ENCODE measurements at places on chromosomes 7 and 10.

- no peak for DNase-seq
These were observed 48.8 kb upstream of the FOXP2 start for GRCh38 chr7:114365791-114366190.

GRCh38 chr10:117541909-117542705 is 439 bp upstream of the EMX2 start:
- peak; percentile 70 for DNase-seq

DNA sequence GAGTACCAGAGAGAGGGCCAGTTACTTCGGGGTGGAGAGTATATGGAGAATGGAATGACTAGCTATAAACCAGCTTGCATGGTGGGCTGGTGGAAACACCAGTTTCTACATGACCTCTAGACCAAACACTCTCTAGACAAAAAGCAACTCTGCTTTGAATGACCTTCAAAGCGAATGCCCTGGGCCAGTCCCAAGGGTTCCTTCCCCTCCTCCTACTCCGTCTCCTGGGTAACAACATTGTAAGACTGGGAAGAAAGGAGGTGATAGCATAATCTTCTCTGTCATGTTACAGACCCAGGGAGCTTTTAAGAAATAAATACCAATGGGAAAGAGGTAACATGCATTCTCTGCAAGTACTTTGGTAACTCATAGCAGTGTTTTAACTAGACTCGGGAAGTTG is 7.4 kb downstream of the HK1 start:
- no peak for DNase-seq

DNA sequence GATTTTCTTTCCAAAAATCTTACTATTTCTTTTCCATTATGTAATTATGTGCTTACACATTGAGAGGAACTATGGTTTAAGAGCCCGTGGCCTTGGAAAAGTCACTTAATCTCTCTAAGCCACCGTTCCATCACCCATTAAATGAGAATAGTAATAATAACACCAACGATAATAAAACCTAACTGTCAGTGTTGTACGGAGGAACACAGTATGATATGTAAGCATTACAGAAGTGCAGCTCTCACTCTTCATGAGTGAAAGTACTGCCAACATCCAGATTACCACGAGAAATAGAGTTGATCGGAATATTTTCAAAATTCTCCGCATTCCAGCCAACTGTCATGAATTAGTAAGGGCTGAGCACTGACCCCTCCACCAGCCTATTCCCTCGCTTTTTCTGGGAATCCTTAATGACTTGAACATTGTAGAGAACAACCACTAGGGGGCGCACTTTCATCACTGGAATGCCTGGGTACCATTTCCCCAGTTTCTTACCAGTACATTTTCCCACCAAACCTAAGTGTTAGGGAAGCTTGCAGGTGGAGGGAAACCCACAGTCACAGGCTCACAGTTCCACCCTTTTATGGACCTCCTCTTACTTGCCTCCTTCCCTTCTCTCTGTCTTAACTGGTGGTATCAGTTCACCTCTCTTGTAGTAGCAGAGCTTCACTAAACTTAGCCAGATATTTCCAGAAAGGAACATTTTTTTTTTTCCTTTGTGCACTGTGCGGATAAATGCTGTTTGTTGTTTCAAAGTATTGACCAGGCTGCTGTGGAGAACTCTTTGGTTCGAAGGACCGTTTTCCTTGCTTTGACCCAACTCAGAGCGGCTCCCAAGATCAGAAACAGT is 27.8 kb downstream of the NKX2-3 start:
- DNase-seq: peak; percentile 70

- peak; percentile 95 for DNase-seq
These were observed 589 bp downstream of the LDB1 start for GRCh38 chr10:102119417-102120141.

GRCh38 chr10:44830022-44830421 is 81.1 kb upstream of the TMEM72 start:
- no peak for DNase-seq

DNA sequence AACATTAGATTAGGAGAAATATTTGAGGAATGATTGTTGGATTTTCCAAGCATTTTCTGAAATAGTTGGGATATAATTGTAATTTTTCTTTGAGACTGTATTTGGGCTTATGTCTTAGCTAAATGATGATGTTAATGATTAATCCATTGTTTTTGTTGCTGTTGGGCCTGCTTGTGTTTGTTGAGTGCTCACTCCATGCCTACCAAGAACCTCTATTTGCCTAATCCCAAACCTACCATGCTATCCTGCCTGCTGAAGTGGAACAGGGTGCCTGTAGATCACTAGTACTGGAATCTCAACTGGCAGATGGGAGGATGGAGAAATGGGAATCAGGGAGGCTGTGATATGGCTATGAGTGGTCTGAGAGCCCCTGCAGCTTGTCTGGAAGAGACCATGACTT is 565.5 kb downstream of the SORCS3 start:
- no peak for DNase-seq
